ENCODE measurements at places on chromosomes 2 and 18.

- no peak for DNase-seq
Measured at GRCh38 chr2:111668741-111669140, 215.3 kb downstream of the ANAPC1 start.

- DNase-seq, result no peak
Measured at GRCh38 chr18:80183273-80184050, 63.9 kb downstream of the PARD6G start.

DNA sequence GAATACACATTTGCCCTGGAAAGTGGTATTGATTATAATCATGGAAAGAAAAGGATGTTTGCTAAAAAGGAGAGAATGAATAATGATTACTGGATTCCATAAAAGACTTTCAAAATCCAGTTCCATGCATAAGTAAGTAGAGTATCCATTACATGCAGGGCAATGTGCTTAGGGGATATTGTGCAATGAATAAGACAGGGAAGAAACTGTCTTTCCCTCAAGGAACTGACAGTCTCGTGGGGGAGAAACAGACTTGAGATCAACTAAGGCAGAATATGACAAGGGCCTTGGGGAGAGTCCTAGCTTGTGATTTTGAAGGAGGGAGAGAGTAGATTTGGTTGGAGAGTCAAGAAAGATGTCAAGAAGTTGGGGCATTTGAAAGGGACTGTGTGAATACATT, 130.6 kb downstream of the SPP2 start:
- DNase-seq, result no peak

DNA sequence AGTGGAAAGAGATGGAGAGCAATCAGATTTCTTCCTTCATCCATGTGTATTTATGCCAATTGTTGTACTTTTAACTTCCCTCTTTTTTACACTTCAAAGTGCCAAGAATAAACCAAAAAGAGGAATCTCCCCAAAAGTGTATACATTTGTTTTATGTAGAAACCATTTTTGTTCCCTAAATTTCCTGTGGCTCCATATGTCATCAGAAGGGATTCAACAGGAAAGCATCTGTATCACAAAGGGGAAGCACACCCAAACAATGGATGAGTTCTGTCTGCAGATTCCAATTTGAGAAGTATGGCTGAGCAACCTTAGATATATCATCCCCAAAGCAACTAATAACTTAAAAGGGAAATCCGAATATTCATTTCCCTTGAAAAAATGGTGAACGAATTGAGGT, 275.0 kb downstream of the MREG start:
- DNase-seq, result no peak

- no peak for DNase-seq
Measured at GRCh38 chr2:216490061-216490460, 8.6 kb upstream of the RPL37A start.

GRCh38 chr2:28488858-28489575, 6.8 kb upstream of the PLB1 start:
- no peak for DNase-seq

- no peak for DNase-seq
Measured at GRCh38 chr2:119932809-119933208, 80.1 kb upstream of the EPB41L5 start.

- no peak for DNase-seq
Measured at GRCh38 chr2:31270822-31271231, 36.9 kb downstream of the EHD3 start.

- DNase-seq, result no peak
Measured at GRCh38 chr18:80086281-80086680, 22.8 kb upstream of the ADNP2 start.

GRCh38 chr2:220147161-220148038, 520.0 kb downstream of the SLC4A3 start:
- DNase-seq, result no peak

DNA sequence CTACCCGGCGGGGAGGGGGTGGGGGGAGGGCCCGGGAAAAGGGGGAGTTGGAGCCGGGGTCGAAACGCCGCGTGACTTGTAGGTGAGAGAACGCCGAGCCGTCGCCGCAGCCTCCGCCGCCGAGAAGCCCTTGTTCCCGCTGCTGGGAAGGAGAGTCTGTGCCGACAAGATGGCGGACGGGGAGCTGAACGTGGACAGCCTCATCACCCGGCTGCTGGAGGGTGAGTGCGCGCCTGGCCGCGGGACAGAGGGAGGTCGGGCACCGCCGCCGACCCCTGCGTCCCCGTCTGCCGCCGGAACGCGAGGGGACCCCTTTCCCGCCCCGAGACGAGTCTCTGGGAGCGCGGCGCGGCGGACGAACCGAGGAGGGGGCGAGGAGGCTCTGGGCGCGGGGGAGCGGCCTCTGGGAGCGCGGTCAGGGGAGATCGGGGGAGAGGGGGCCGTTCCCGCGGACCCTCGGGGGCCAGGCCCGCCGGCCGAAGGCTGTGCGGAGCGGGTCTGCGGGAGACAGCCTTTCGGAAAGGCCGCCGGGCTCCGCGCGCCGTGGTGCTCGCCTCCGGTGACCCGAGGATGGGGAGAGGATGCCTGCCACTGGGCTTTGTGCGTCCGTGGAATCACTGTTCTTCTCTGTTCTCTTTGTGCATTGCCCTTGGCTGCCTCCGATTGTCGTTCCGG, 463 bp downstream of the PPP1CB start:
- DNase-seq, result peak; percentile 24

- DNase-seq, result no peak
Measured at GRCh38 chr2:215427585-215427984, 8.3 kb downstream of the FN1 start.

GRCh38 chr2:174788291-174788929, 24.1 kb upstream of the CHRNA1 start:
- no peak for DNase-seq

DNA sequence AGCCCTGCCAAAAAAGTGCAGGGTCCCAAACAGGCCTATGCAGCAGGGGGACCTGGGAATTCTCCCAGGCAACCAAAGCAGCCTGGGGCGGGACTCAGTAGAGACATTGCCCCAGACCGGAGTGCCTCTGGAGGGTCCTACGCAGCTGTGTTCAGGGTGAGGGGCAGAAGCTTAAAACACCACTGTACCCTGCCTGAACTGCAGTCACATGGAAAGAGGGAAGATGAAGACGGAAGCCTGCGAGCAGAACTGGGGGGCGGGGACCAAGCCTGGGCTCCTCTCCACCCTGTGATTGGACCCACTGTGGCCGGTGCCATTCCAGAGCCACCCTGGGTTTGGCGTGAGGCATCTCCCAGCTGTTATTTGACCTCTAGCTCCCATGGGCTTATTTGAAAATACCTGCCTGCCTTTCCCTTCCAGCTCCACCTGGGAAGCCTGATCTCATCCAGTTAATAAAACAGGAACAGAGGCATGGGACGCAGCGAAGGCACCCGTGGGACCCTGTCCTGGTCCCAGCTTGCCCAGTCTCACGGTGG, 183.1 kb downstream of the SMAD2 start:
- DNase-seq, result no peak

- no peak for DNase-seq
Measured at GRCh38 chr2:136582628-136583205, 182.6 kb upstream of the THSD7B start.

GRCh38 chr2:162149940-162150339, 2.1 kb downstream of the GCG start:
- no peak for DNase-seq

- DNase-seq, result no peak
Measured at GRCh38 chr2:150495993-150496627, 8.6 kb upstream of the RND3 start.

DNA sequence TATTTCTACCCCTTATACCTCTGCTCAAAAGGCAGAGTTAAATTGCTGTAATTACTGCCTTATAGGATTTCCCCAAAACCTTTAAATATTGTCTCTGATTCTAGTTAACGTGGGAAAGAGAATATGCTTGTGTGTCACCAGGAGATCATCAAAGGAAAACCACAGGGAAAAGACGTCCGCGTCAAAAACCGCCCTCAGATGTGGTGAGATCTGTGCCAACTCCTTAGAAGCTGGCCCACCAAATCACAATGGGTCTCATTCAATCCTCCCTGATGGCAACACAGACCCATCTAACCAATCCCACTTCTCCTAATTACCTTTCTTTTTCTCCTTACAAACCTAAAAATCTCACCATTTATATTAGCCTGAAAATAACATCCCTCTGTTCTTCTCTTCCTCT, 25.4 kb downstream of the VPS54 start:
- no peak for DNase-seq

- peak; percentile 56 for DNase-seq
Measured at GRCh38 chr2:70851704-70852103, 16.1 kb upstream of the CD207 start.

GRCh38 chr2:121837591-121837990, 82.1 kb downstream of the TSN start:
- no peak for DNase-seq

GRCh38 chr2:232292395-232293154, 86.0 kb upstream of the ALPP start:
- DNase-seq, result peak; percentile 47

DNA sequence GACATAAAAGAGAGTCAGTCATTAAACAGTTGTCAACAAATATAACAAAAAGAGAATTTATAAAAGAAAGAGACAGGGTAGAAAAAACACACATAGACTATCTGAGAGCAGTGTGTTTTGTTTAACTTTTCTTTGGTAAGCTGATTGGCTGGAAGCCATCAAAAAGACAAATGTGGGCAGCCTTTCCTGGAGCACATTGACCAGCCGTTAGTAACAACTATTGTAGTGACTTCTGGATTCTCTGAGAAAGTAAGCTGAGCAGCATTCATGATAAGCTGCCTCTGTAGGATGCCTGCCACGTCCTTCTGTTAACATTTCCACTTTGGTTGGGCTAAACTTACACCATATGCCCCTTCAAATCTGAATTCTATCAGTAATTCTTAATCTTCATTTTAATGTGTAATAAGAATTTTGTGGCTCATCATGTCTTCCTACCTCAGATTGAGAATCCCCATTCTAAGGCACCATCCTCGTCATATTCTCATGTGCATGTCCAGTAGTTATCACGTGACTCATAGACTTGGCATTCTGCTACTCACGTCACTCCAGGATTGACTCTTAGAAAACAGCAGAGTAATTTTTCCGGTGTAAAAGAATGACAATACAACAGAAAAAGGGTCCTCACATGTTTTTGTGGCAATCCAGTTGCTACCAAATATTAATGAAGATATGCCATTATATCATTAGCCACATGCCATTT, 43.4 kb upstream of the DNAJC10 start:
- no peak for DNase-seq

DNA sequence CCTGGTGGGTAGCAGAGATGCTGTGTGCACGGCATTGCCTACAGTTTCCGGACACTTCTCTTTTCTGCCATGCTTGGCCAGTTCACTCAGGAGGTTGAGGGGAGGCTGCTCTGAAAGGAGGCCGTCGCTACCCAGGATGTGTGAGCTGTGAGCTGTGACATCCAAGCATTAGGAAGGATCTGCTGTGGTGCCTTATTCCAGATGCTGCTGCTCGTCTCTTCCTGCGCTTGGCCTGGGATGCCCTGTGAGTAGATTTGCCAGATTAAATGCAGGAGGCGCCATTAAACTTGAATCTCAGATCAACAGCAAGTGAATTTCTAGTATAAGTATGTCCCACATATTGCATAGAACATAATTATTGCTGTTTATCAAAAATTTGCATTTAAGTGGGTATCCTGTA, 124.2 kb upstream of the SIX3 start:
- DNase-seq, result no peak

DNA sequence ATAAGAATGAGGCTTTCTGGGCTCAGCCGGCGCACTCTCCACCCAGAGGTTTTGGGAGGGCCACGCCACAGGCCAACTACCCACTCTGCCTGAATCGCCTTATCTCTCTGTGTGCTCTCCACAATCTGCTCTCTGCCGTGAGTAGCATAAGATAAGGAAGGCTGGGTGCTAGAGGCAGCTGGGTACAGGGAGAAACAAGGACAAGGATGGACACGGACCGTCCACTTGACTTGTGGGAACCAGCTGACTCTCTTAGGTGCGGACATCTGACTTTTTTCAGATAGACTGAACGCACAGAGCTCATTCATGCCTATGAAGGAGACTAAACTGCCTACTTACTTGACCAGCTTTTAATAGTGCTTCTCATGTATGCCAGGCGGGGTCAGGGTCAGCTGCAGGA, 14.3 kb downstream of the NPAS2 start:
- DNase-seq, result no peak

DNA sequence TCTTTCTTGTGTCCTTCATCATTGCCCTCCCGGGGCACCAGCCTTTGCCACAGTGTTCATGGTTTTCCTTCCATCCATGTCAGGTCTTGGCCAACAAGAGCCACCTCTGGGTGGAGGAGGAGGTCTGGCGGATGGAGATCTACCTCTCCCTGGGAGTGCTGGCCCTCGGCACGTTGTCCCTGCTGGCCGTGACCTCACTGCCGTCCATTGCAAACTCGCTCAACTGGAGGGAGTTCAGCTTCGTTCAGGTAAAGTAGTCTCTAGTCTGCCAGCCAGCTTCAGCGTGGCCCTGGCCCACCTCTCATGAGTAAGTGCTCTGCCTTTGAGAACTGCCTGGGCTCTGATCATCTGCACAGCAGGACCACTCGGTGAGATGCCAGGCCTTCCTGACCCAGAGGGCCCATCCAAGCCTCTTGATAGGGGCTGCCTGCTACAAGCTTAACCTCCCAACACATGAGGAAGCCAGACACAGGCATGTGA, 31.0 kb downstream of the STEAP3 start:
- DNase-seq, result no peak

GRCh38 chr2:112166806-112167499, 28.8 kb downstream of the FBLN7 start:
- no peak for DNase-seq
